ENCODE measurements at places on chromosomes 3 and 15. TPM values are rescaled to one million over a fixed set of nuclear protein-coding genes. Genes with fewer than 3 reads are reported as not detected.

ETV5 gene
- 51.4 TPM for total RNA-seq

PCYT1A gene
- 27.9 TPM for total RNA-seq

POLQ gene
- total RNA-seq, result 4.0 TPM

RAB6B gene
- 0.30 TPM for total RNA-seq

FGF7 gene
- 0.20 TPM for total RNA-seq

ALDH1A2 gene
- not detected for total RNA-seq

NR2E3 gene
- total RNA-seq, result 0.37 TPM

TRIM59 gene
- 20.5 TPM for total RNA-seq

GCSAM gene
- not detected for total RNA-seq

LRRIQ4 gene
- 0.10 TPM for total RNA-seq

EFCAB12 gene
- total RNA-seq, result not detected

All from NCI-H460 (cell line).